A549 (cell line): ENCODE measurements at places on chromosomes 16 and 17.

- DNase-seq: no peak
These were observed 811 bp upstream of the MAP2K3 start for GRCh38 chr17:21283482-21284318.

GRCh38 chr17:43175213-43176118 lies 4.5 kb downstream of the NBR1 start:
- no peak for DNase-seq

GRCh38 chr17:20009052-20009301 lies 182 bp upstream of the SPECC1 start:
- peak; percentile 76 for DNase-seq

DNA sequence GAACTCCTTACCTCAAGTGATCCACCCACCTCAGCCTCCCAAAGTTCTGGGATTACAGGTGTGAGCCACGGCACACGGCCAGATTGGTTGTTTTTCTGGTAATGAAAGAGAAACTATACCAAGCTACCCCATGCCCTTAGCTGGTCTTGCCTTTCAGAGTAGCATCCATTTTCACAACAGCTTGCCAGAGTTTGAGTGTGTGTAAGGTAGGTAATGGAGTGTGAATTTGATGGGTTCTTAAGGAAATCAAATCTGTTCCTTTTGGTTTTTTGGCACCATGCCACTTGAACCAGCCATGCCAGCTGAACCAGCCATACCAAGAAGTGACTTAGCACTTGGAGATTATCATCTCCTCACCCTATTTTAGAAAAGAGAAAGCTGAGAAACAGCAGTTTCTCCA lies 5.1 kb downstream of the CALCOCO2 start:
- no peak for DNase-seq

DNA sequence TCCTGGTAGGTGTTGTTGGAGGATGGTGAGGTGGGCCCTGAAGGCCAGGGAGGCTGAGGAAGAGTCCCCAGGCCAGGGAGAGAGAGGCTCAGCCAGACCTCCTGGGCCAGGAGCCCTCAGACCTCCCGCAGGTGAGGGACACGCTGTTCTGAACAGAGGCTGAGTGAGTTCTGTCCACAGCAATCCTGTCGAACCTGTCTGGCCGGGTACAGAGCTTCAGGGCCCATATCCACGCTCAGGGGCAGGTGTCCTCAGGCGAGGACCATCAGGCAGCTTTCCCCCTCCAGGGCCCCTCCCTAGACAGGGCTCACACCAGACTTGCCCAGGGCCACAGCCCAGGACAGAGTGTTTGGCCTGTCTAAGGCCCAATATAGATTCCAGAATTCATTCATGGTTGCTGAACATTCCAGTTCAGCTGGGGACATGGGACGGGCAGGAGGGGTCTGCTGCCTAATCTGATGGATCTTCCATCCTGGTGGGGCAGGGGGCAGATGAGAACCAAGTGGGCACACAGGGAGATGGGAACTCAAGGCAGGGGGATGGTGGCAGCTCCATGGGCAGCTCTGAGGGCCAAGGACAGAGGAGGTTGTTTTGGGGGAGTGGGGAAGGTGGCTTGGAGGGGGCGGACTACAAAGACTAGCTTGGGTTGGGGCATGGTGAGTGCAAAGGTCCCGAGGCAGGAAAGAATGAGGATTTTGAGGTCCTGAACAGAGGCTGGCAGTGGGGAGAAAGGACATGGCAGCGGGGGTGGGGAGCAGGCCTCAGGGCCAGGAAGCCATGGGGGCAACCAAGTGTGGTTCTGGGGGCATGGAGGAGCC lies 23.4 kb upstream of the MPRIP start:
- no peak for DNase-seq
